ENCODE measurements at places on chromosomes 1 and 21.

DNA sequence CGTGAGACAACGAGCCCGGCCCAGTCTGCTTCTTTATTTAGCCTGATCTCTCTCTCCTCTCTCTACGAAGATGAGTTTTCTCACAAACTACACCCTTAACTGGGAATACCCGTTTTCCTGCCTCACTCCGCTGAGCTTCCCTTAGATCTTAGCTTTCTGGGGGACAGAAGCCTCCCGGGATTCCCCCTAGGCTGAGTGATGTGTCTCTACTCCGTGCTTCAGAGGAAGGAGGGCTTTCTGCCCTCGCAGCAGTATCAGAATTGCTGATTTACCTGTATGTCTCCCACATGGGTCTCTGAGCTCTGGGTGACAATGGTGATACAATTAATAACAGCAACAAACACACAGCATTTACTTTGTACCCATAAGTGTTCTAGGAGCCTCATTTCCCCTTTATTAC, 1.0 kb downstream of the ZBTB17 start:
- no peak for DNase-seq

- DNase-seq: no peak
Observed at GRCh38 chr1:183757061-183757460, 47.9 kb upstream of the RGL1 start.

DNA sequence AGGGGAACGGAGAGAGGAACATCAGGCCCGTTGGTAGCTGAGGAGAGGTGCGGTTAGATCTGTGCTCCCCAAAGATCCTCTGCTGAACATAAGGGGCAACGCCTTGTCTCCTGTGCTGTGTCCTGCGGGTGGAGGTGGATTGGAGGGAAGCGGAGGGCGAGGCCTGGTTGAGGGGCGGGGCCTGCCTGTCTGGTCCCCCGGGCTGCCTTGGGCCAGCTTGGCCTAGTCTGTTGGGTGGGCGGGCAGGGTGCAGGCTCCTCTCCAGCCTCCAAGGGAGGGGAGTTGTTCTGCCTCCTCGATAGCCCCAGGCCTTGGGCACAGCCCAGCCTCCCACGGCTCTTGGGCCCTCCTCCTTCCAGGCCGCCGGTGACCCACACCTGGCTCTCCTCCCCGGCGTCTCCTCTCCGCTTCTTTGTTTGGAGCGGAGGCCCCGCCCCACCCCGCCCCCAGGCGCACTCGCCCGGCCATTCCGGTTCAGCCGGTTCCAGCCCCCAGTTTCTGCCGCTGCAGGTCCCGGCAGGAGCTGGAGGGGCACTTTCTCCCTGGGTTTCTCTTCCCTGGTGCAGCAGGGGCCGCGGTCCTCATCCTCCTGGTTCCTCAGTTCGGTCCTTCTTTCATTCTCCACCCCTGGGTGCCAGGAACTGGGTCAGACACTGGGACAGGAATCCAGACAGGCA, 19.4 kb downstream of the PTPRF start:
- no peak for DNase-seq

- no peak for DNase-seq
Observed at GRCh38 chr1:11070876-11071275, 11.1 kb upstream of the SRM start.

DNA sequence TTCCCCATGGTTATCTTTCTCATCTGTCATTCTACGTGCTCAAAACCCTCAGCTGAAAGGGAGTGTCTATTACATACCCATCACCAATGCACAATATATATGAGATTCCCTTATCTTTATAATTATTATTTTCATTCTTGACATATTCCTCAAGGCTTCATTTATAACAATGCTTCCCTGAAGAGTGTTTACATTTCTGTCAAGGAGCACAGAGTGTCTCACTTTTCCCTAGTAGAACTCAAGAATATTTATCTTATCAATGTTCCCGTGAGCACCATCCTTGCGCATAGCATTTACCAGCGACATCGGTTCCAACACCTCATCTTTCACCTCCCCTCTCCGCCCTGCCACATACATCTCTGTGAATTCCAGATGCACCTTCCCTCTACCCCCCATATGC, 250.6 kb downstream of the PLA2G4A start:
- no peak for DNase-seq

DNA sequence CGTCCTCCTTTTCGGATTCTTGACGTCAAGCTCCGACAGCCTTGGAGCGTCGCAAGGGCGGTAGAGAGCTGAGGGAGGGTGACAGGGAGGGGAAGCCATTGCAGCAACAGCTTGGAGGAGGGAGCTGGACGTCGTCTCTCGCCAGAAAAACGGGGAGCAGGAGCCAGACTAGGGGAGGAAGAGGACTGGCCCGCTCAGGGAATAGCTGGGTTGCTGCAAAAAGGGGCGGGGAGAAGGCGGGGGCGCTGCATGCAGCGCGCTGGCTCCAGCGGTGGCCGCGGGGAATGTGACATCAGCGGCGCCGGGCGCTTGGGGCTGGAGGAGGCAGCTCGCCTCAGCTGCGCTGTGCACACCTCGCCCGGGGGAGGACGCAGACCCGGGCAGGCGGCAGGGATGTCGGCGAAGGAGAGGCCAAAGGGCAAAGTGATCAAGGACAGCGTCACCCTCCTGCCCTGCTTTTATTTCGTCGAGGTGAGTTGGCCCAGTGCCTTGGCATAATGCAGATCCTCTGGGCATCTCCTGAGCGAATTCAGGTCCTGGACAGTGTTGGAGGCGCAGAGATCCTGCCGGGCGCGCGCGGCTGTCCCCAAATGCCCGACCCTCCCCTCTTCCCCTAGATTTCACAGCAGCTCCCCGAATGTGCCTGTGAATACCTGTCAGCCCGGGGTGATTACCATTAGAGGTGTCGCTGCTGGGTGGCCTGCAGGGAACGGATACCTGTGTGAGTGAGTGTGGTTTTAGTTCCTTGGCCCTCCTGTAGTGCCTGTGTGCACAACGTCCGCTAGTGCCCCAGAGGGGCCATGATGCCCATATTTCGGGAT, at the start of gene PLPPR4:
Gene PLPPR4 (plus strand): TSS at position 292 of the 821 bp plus-strand sequence. CDS start 102 bp downstream, at position 394.
- no peak for DNase-seq

Data from stimulated activated CD8-positive, alpha-beta memory T cell treated with anti-CD3 and anti-CD28 coated beads, Interleukin-2, amount 100 ng/mL, for 1 hour (primary cell).